ENCODE measurements at places on chromosomes 1 and 21. TPM values are rescaled to one million over a fixed set of nuclear protein-coding genes. Genes with fewer than 3 reads are reported as not detected.
A peak's percentile ranks its signal among the peaks of the same experiment; 100 is the strongest.

GRCh38 chr1:185066181-185066580, 20.8 kb downstream of the RNF2 start:
- no peak for DNase-seq

DNA sequence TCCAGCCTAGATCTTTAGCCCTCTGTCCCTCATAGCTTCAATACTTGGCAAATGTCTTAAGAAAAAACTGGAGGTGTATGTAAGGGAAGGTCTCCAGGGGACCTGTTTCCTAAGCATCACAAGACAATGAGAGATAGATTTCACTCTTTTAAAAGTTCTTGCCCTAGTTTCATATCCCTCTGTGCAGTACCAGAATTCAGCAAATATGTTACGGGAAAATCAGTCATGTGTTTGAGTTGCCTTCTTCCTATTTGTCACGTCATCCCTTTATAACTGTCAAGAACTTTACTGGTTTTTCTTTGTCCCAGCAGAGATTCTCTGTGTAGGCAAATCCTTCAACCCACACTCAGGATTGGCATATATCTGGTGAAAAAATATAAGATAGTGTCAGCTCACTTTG, 32.3 kb downstream of the DNASE2B start:
- DNase-seq: no peak

- DNase-seq: peak; percentile 98
Observed at GRCh38 chr21:17491716-17492414, 21.0 kb upstream of the CXADR start.

DNA sequence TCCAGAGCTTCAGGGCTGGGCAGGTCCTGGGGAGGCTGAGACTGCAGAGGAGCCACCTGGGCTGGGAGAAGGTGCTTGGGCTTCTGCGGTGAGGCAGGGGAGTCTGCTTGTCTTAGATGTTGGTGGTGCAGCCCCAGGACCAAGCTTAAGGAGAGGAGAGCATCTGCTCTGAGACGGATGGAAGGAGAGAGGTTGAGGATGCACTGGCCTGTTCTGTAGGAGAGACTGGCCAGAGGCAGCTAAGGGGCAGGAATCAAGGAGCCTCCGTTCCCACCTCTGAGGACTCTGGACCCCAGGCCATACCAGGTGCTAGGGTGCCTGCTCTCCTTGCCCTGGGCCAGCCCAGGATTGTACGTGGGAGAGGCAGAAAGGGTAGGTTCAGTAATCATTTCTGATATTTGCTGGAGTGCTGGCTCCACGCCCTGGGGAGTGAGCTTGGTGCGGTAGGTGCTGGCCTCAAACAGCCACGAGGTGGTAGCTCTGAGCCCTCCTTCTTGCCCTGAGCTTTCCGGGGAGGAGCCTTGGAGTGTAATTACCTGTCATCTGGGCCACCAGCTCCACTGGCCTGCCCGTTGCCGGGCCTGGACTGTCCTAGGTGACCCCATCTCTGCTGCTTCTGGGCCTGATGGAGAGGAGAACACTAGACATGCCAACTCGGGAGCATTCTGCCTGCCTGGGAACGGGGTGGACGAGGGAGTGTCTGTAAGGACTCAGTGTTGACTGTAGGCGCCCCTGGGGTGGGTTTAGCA, 9.3 kb downstream of the MYBPH start:
- no peak for DNase-seq

- DNase-seq: no peak
Observed at GRCh38 chr1:213446496-213446895, 395.5 kb downstream of the RPS6KC1 start.

GRCh38 chr1:62688687-62689085, 500 bp upstream of the DOCK7 start:
- no peak for DNase-seq

MMP23B gene
- not detected for total RNA-seq

GRCh38 chr1:1023700-1024099, 3.8 kb downstream of the AGRN start:
- no peak for DNase-seq

- DNase-seq: no peak
Observed at GRCh38 chr1:156425943-156426342, 56.9 kb downstream of the RHBG start.

DNA sequence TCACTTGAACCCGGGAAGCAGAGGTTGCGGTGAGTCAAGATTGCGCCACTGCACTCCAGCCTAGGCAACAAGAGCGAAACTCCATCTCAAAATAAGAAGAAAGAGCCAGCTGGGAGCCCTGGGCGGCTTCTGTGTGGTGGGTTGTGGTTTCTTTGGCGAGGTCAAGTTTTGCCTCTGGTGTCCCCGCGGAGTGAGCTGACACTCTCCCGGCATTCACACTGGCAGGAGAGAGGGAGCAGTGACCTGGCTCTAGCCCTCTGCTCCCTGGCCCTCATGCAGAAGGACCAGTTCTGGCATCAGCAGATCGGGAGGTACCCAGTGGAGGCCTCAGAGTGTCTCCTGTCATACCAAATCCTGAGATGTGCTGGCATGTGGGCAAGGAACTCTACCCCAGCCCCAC, 81.0 kb upstream of the VAMP3 start:
- DNase-seq: no peak

- no peak for DNase-seq
Observed at GRCh38 chr1:15709226-15709625, 25.1 kb downstream of the PLEKHM2 start.

TSTD1 gene
- total RNA-seq: not detected

ATP1B1 gene
- total RNA-seq: 49.2 TPM

MFN2 gene
- 38.4 TPM for total RNA-seq

GRCh38 chr1:178953034-178953433, 72.7 kb upstream of the FAM20B start:
- no peak for DNase-seq

GRCh38 chr1:6538956-6539355, 15.4 kb downstream of the NOL9 start:
- DNase-seq: no peak

- no peak for DNase-seq
Observed at GRCh38 chr1:77655431-77655974, 27.0 kb downstream of the ZZZ3 start.

DNA sequence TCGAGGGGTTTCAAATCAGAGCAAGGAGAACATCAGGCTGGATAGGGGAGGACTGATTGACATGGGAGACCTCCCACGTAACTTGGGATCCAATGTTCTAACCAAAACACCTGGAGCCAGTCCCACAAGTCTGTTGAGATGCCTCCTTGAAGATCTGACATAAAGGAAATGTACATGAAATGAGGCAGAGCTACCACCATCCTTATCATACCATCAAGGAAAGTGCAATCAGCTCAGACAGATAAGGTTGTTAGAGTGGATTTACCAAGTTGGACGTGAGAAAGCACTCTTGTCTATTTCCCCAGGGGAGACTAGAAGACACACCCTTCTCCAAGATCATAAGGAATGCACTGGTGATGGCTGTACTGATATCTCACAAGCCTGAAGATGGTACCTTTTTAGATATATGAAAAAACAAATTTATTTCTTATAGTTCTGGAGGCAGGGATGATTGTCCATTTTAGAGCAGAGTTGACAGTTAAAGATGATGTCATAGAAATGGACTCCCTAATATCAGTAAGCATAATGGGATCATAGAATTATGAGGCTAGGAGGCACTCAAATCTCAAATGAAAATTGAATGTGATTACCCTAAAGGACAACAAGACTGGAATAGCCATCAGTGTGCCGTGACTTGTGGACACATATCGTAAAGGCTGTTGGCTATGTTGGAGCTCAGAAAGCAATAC, 129.1 kb upstream of the RAB4A start:
- DNase-seq: no peak

OR6K3 gene
- total RNA-seq: not detected

DNA sequence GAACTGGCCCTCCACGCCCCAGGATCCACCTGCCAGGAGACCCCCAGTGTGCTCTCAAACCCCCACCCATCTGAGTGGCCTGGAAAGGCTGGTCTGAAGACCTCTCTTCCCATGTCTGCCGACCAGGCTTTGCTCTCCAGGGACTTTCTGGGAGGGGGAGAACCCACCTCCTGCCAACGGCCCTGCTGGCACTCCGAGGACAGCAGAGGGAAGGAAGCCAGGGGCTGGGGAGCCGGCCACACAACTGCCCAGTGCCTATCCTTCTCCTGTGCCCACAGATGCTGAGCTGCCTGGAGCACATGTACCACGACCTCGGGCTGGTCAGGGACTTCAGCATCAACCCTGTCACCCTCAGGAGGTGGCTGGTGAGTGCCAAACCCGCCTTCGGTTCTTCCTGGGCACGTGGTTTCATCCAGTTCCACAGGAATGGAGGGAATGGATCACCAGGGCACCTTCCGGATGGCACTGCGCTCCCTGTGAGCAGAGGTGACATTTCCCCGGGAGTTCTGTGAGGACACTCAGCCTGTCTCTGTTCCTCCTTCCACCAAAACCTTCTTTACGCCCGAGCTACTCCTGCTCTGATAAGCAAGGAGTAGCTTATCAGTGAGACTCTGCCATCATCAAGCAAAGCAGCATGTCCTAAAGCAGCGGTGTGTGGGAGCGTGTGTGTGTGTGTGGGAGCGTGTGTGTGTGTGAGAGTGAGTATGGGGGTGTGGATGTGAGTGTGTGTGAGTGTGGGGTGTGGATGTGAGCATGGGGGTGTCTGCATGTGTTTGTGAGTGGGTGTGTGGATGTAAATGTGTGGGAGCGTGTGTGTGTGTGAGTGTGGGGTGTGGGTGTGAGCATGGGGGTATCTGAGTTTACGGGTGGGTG, 105.5 kb downstream of the PDE9A start:
- DNase-seq: no peak

RPE65 gene
- 1.1 TPM for total RNA-seq

PLXNA2 gene
- total RNA-seq: 0.80 TPM

CLCNKA gene
- not detected for total RNA-seq

COL9A2 gene
- total RNA-seq: 0.85 TPM

GRCh38 chr1:114290776-114291175, 137.1 kb upstream of the SYT6 start:
- DNase-seq: no peak

GRCh38 chr1:12714710-12715475, 1.0 kb upstream of the AADACL3 start:
- DNase-seq: no peak
